Effector CD4-positive, alpha-beta T cell (primary cell): ENCODE measurements at places on chromosomes 4 and X.

DNA sequence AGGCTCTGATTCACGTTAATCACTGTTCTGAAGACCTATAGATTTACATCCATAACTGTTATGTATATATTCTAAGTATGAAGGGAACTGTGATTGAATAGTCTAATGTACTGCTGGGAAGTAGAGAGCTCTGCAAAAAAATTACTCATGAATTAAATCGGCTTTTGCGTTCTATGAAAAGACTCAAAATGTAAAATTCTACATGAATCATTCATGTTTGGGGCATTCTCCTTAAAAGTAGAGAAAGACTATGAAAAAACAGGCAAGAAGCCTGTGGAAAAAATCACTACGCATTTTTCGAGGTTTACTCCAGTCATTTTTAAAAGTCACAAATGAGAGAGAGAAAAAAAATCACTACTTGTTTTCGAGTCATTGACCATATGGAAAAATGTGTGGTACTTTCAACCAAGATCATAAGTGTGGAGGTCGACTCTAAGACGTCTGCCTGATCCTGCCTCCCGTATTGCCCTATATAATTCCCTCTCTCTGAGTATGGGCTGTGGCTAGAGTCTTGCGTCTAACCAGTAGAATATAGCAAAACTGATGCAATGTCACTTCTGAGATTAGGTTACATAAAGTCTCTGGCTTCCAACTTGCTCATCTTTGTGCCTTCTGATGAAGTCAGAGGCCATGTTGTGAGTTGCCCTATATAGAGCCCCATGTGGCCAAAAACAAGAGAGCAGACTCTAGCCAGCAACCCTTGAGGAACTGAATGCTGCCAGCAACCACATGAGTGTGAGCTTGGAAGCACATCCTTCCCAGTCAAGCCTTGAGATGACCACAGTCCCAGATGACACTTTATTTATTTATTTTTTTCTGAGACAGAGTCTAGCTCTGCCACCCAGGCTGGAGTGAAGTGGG is 32.1 kb upstream of the VEGFD start:
- no peak for DNase-seq

DNA sequence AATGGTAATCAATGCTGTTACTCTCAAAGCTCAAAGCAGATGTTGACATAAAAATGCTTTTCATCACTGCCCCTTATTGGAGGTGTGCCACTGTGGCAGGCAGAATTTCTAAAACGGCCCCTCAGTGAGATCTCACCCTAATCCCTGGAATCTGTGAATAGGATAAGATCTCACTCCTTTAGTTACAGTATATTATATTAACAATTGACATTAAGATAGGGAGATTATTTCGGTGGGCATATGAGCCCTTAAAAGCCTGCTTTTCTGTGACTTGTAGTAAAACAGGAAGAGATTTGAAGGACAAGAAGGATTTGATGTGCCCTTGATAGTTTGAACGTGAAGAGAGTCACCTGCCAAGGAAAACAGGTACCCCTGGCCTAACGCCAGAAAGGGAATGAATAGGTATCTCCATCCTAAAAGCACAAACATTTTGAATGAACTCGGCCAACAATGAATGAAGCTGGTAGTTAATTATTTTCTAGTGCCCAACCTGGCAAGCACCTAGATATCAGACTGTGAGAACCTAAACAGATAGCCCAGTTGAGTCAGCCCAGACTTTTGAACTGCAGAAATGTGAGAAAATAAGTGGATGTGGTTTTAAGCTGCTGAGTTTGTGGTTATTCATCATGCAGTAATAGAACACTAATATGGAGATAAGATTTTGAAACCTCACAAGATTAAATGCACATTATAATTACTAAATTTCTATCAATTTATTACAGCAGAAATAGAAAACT is 881.6 kb downstream of the PCDH18 start:
- DNase-seq, result no peak

DNA sequence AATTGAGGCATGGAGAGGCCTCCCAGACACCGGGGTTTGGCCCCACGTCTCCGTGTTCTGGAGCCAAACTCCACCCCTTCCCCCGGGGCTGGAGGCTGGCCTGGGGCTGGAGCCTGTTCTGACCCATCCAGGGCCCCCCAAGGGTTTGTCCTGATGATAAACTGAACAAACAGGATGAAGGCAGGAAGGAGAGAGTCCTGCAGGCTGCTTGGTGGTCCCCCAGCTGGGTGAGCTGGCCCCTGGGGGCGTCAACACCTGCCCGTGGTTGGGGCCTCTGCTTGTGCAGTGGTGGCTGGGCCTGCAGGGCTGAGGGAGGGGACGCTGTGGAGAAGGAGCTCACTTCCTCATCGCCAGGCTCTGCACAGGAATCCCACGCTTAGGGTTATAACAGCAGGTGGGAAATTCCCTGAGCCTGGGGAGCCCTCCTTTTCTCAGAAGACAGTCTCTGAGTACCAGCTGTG is 2.3 kb downstream of the SH3TC1 start:
- no peak for DNase-seq

GRCh38 chr4:74583757-74584156 is 138.8 kb downstream of the AREG start:
- no peak for DNase-seq

GRCh38 chr4:107131295-107131694 is 95.2 kb upstream of the DKK2 start:
- no peak for DNase-seq

DNA sequence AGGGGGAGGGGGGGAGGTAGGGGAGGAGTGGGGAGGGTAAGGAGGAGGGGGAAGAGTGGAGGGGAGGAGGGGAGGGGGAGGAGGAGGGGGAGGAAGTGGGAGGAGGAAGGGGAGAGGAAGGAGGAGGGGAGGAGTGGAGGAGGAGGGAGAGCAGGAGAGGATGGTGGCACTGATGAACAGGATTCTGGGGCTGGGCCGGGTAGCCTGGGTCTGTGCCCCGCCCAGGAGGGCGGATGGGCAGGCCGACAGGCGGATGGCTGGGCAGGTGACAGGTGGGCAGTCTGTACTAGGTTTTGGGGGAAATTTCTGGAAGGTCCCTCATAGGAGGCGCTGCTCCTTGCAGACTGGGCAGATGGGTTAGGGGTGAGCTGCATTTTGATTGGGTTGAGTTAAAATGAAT is 66.0 kb upstream of the ADRA2C start:
- DNase-seq, result no peak

DNA sequence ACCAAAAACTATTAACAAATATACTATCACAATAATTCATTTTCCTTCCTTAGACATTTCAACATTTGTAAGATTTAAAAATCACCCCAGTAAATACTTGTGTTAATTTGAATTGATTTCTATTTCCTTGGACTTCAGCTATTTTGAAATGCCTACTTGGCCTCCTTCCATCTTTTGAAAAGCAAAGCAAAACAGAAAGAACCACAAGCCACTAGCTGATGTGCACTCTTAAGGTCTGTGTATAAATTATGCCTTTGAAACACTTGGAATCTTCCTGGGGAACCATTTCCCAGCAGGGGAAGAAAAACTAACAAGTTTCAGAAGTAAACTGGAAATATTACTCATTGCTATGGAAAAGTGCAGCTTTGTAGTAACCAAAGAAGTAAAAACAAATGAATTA is 139.8 kb downstream of the CLCN4 start:
- DNase-seq, result no peak

- no peak for DNase-seq
These were observed 162.9 kb downstream of the LRBA start for GRCh38 chr4:150852216-150852615.

DNA sequence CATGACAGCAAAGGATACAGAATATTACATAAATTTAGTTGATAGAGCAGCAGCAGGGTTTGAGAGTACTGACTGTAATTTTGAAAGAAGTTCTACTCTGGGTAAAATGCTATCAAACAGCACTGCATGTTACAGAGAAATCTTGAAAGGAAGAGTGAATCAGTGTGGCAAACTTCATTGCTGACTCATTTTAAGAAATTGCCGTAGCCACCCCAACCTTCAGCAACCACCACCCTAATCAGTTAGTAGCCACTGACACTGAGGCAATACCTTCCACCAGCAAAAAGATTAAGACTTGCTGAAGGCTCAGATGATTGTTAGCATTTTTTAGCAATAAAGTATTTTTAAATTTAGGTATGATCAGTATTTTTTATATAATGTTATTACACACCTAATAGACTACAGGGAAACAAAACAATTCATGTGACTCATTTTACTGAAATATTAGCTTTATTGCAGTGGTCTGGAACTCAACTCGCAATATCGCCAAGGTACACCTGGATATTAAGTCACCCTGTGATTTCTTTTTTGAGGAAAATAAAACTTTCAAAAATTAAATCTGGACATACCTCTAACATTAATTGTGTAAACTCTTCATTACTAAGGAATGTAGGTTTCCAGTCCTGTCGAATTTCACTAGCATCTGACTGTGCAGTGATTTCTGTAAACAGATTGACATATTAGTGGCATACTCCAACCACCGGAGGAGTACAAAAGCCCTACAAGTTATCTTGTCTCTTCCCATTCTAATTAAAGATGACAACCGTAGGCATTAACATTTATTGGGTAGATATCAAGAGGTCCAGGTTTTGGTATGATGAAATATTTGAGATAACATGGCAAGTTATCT is 71.1 kb downstream of the CLOCK start:
- DNase-seq, result no peak

GRCh38 chr4:146506272-146506671 is 15.5 kb downstream of the SLC10A7 start:
- no peak for DNase-seq

- no peak for DNase-seq
These were observed 6.2 kb upstream of the PUDP start for GRCh38 chrX:7154041-7154597.

DNA sequence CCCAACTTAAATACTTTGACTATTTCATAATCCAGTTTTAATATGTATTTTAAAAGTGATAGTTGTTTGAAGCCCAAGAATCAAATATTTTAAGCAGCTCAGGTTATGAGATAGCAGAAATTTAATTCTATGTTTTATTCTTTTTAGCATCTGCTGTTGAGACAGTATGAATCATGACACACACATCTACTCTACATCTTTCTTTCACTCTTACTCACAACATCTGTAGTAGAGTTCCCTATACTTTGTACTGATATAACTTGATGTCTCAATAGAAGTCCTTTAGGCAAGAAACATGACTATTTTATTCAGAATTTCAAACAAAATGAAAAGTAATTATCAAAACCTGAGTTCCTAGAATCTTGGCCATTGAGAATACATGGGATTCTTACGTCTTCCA is 187.9 kb upstream of the GNPDA2 start:
- no peak for DNase-seq

GRCh38 chr4:123940604-123941003 is 544.0 kb downstream of the SPRY1 start:
- no peak for DNase-seq

GRCh38 chr4:38489924-38490639 is 173.9 kb upstream of the KLF3 start:
- no peak for DNase-seq

DNA sequence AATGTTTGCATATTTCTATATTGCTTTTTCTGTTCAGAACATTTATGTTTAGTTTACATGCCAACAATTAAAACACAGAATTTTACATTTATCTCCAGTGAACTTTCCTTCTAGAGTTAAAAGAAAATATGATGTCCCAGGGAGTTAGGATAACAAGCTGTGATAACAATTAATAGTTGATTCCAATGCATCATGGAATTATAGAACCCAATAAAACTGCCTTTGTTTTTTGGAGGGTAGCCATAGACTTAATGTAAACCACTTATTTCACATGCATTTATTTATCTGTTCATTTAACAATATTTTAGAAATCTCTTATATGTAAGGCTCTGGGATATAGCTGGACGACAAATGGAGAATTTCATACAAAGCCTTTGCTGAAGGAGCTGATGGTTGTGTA is 180.0 kb downstream of the CFAP299 start:
- no peak for DNase-seq

DNA sequence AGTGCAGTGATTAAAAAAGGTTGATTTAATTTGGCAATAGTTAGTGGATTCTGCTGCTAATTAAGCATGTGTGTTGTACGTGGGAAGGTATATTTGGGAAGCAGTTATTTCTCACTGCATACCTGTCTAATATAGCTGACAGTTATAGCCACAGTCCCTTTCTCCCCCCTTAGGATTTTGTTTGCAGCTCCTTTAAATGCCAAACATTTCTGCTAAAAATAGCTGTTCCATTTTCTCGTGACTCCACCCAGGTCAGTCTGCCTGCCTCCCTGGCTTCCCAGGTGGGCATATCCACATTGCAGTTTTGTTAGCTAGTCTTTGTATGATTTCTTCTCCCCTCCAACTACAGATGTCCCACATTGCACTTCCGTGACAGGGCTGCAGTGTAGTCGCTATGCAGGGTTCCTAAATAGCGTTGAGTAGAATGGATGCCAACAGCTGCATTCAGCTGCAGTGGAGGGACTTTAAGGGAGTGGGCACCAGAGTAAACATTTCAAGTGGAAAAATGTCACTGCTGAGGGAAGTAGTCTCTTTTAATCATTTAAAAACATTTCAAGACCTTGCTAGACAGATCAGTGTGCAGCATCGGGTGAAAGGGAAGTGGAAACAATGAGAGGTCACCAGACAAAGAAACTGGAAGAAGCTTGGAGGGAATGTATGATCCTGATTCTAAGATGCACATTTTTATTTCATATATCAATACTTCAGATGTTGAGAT is 326.3 kb downstream of the RAPGEF2 start:
- no peak for DNase-seq

DNA sequence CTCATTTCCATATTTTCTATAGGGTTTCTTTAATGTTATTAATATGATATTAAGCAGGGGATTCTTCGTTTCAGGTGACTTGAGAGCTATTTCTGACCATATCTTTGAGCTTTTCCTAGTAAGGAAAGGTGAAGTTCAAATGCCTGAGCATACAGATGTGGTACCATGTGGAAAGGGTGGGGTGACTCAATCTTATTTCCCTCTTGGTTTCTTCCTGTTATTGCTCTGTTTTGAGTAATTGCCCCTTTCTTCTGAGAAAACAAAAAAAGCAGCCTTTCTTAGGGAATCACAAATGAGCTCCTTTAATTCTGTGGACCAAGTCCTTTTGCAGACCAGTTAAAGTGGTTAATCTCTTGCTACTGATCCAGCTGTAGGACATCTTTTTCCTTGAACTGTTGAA is 41.0 kb upstream of the AGA start:
- DNase-seq, result no peak

- no peak for DNase-seq
These were observed 32.9 kb downstream of the TMEM150C start for GRCh38 chr4:82528868-82529267.

DNA sequence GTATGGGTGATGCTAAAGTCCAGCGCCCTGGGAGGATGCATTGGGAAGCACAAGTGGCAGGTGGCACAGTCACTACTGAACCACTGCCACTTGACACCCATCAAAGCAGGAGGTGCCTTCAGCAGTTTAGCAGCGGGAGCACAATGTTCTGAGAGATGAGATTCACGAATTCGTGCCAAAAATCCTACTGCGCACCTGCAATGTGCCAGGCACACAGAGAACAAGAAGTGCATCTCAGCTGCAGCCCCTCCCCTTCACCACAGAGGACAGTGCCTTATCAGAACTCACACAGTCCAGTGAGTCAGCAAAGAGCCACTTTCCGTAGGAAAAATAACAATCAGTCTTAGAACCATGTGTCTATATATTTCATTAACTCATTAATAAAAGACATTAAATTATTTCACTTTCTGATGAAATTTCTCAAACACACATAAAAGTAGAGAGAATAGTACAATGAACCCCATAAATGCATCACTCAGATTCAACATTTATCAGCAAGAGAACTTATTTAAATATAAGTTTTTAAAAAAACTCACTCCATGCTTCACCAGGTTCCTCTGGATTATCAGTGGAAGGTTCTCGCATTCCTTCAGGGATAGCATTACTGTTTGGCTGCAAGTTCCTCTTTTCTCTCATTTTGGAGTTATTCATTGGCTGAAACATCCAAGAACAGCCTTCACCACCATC is 47.0 kb downstream of the BEND2 start:
- no peak for DNase-seq

GRCh38 chr4:112526061-112526460 is 10.1 kb upstream of the NEUROG2 start:
- no peak for DNase-seq
